SK-MEL-5 (cell line): ENCODE measurements at places on chromosomes 2 and 18. TPM values are rescaled to one million over a fixed set of nuclear protein-coding genes. Genes with fewer than 3 reads are reported as not detected.
A peak's percentile ranks its signal among the peaks of the same experiment; 100 is the strongest.

DNA sequence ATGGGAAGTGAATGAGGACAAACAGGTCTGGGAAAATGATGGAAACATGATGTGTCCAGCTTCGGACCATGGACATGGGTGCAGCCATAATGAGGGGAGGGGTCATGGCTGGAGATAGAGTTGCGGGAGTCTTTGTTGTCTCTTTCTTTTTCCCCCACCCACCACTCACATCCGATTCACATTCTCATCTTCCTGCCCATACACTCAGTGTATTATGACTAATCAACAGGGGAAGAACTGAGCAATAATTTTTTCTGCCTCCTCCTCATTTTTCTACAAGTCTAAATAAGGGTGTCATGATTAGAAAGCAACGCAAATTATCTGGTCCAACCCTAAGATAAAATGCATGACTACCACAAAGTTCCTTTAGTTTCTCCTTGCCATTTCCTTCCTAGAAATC, 5.7 kb upstream of the SERPINB2 start:
- no peak for DNase-seq

- no peak for DNase-seq
These were observed 859.5 kb downstream of the LRP1B start for GRCh38 chr2:141271346-141271745.

EFEMP1 gene
- total RNA-seq: 0.08 TPM in 1 of 2 replicates, not detected in the other

SKOR2 gene
- not detected in 2 replicates for total RNA-seq

DNA sequence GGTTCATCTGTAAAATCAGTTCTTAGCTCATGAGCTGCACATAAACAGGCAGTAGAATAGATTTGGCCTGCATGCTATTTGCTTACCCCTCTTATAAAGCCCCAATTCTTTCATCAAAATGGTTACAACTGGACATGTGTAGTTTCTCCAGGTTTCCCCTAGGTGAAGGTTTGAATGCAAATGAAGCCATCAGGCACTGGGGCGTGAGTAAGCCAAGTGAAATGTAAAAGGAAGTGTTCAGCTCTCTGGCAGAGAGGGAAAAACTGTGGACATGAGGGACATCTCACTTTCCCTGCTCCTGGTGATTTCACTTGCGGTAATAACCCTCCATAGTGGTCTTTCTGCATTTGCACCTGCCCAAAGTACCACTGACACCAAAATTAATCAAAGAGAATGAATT, 1402.3 kb upstream of the LRRTM1 start:
- DNase-seq: no peak

- DNase-seq: no peak
These were observed 1.3 kb downstream of the MGAT4A start for GRCh38 chr2:98729652-98730051.

SESTD1 gene
- total RNA-seq: 14.3 and 26.0 TPM in 2 replicates

GRCh38 chr2:235727174-235727573, 233.3 kb downstream of the AGAP1 start:
- no peak for DNase-seq

DNA sequence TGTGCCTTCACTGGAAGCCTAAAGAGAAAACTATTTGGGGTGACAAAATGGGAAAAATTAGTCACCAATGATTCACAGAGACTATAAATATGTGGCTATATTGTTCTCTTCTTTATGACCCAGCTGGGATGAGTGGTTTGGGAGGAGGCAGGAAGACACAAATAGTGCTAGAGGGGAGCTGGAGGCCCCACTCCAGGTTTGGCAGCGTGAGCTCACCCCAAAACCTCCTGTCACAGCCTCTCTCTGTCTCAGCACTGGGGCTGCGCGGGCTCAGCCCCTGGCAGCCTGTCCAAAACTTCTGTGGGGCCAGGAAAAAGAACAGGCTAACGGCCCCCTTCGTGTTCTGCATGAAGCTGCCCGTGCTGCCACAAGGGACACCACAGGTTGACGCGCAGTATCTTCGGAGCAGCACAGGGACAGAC, 73.2 kb upstream of the LCLAT1 start:
- no peak for DNase-seq

DNA sequence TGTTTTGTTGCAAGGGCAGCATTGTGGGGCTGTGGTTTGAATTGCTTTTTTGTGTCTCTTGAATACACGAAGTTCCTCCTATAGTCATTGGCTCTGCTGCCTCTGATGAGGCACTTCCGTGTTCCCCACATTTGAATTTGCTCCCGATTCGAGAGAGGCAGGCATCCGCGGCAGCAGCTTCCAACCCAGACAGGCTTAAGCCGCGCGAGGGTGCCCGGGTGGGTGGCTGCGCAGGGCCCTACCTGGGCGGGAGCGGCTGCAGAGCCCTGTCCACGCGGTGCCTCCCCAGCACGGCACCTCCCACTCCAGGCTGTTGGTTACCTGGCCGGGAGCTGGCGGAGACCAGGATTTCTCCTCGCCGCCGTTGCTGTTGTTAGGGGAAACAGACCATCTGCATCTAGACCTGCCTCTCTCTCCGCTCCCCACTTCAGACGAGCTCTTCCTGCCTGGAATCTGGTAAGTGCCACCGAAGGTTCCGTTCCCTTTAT, 151.3 kb downstream of the NEDD4L start:
- no peak for DNase-seq

DNA sequence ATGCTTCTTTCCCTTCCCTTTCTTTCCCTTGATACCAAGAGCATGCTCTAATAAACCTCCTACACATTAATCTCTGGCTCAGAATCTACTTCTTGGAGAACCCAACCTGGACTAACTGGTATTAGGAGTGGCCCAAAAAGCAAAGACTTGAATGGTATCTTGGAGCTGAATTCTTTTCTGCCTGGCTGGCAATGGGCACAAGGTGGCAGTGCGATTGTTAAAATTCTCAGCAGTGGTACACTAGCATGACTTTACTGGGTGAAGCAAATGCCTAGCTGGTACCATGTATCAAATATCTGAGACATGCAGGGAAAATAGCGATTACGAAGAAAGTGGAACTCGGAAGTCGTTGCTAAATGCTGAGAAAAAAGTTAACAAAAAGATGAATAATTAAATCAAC, 376.1 kb downstream of the XIRP2 start:
- DNase-seq: peak; percentile 70

- no peak for DNase-seq
These were observed 162.5 kb downstream of the GRB14 start for GRCh38 chr2:164458792-164459191.

- DNase-seq: no peak
These were observed 761 bp upstream of the IDH1 start for GRCh38 chr2:208255557-208256106.

GPR39 gene
- total RNA-seq: 0.32 TPM in 1 of 2 replicates, not detected in the other

DNA sequence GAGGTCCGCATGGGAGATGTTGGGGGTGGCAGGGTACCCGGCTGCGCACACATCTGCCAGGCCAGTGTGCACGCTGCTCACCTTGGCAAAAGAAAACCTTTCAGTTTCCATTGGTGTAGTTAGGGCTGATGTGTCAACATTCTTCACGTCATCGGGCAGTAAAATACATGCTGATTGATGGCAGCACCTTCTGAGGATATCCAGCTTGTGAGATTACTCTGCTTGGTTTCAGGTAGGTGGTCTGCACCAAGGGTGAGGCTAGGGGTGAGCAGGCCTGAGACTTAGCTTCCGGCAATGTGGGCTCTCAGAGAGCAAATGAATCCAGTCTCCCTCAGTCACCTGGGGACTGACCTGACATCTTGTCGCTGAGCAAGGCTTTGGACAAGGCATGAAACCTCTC, 19.3 kb upstream of the ACKR3 start:
- no peak for DNase-seq

- peak; percentile 36 for DNase-seq
These were observed 668 bp upstream of the ANKRD12 start for GRCh38 chr18:9135912-9136314.

ANKRD23 gene
- total RNA-seq: 1.8 and 4.0 TPM in 2 replicates

- no peak for DNase-seq
These were observed 23.0 kb downstream of the BIN1 start for GRCh38 chr2:127083819-127084503.

- no peak for DNase-seq
These were observed 7.4 kb upstream of the MTERF4 start for GRCh38 chr2:241109210-241110088.

DNA sequence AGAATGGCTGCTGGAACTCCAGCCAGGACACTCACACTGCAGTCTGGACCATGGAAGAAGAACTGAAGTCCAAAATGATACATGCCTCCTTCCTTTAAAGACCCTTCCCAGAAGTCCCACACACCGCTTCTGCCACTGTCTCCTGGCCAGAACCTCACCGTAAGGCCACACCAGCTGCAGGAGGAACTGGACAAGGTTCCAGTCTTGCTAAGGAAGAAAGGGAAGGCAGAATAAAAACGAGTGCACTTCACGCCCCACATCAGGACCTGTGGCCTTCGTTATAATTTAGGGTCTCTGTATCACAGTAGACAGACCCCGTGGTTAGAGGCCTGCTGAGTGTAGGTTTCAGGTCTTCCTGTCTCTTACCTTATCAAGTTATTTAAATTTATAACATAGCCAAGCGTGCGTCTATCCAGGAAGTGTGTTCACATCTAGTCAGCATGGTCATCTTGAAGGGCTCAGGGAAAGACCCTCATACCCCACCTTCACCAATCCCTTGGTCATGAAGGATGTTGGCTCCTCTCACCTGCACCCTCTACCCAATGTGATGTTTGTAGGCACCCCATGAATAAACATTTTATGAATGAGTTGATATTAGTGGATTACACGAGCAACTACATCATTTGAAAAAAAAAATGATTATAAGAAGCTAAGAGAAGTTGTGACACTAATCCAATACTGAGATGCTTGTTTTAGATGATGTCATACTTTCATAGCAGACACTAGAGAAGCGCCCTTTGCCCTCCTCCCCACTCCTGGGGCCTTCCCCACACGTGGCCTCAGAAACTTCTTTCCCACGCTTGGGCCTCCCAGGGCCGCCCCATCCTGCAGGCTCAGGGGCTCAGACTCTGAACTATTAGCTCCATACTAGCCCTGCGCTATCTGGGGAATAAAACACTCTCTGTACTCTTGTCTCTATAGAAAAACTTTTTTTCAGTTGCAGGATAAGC, 157.6 kb downstream of the FAM210A start:
- DNase-seq: no peak

DNA sequence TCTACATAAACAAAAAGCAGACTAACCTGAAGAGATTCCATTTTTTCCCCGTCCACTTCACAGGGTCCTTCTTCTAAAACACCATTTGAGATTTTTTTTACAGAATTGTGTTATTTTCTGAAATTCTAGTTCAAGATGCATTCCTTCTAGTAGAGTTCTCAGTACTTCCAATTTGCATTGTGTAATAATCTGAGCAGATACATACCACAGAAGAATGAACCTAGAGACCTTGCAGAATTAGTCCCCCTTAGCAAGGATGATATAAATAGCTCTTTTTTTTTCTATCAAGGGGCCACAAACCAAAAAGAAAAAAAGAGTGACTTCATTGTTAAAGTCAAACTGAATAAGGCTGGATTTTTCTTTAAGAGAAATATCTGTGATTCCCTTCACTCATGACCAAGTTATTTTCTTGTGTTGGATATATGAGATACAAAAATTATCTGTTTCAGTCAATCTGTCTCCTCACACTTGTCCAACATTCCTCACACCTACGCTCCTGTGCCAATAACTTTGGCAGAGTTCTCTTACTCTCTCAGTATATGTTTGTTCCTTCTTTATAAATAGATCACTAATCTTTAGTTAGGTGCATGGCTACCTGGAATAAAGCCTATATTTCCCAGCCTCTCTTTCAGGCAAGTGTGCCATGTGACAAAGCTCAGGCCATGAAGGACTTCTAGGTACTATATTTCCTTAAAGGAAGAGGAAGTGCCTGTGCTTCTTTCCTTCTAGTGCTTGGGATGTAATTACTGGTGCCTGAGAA, 183.5 kb downstream of the ZNF385B start:
- DNase-seq: no peak

DNA sequence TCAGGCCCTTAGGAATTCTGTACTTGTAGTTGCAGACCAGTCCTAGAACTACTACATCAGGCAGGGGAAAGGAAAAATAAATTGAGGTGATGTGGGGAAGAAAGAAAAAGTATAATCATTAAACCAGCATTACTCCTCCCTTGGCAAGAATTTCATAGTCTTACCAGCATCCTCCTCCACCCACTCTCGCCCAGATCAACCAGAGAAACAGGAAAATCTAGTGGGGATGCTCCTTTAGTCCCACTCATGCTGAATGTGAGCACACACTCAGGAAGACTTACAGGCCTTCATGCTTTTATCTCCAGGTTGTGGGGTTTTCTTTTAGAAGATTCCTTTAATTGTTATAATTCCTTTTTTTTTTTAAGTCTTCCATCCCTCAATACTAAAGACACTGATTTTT, 129.3 kb upstream of the CCDC150 start:
- DNase-seq: no peak

DNA sequence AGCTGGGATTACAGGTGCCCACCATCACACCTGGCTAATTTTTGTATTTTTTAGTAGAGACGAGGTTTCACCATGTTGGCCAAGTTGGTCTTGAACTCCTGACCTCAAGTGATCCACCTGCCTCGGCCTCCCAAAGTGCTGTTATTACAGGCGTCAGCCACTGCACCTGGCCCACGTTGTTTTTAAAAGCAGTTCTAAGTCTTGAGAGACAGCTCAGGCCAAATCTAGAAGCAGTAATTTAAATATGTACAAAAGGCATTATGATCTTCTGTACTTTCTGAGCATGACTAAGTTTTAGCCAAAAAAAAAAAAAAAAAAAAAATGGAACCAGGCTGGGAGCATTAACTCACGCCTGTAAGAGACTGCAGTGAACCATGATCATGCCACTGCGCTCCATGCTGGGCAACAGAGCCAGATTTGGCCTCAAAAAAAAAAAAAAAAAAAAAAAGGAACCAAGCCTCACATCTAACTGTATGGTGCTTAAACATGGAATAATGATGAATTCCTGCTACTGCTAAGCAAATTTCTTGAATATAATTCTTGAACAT, 4.0 kb downstream of the ABHD3 start:
- DNase-seq: no peak

GAL3ST2 gene
- not detected in 2 replicates for total RNA-seq

EVA1A gene
- total RNA-seq: 7.4 and 9.7 TPM in 2 replicates

POTEI gene
- total RNA-seq: not detected in 2 replicates

GRCh38 chr2:131145040-131145439, 39.9 kb downstream of the PLEKHB2 start:
- no peak for DNase-seq

DSC2 gene
- 0.29 and 0.45 TPM in 2 replicates for total RNA-seq

DNA sequence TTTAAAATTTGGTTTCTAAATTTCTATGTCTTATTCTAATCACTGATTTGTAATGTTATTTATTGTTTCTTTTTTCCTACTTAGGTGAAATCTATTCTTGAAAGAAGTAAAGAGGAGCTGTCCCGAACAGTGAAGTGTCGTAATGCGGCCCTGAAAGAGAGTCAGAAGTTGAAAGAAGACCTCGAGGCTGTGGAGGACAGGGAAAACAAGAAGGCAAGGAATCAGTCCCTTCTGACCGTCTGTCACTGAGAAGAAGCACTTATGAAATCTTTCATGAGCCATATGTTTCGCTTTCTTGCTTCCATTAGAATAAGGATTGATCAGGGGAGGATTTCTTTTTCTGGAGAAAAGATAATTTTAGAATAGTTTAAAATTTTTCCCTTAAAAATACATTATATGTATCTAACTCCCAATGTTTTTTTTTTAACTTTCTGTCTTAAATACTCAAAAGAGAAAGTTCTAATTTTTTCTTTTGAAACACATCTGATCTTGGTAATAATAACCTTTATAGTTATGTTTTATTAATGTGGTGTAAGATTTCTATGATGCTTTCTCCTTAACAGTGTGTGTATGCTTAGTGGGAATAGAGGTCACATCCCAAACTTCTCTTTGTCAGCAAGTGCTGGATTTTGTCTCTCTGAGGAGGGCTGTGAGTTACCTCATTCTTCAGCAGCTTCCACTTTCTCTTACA, 79.0 kb downstream of the CCDC150 start:
- DNase-seq: no peak

NGEF gene
- not detected in 2 replicates for total RNA-seq

KATNAL2 gene
- total RNA-seq: 9.5 and 10.0 TPM in 2 replicates

- no peak for DNase-seq
These were observed 193.5 kb upstream of the CHST9 start for GRCh38 chr18:27378431-27379095.
